ENCODE measurements at places on chromosomes 7 and 10. TPM values are rescaled to one million over a fixed set of nuclear protein-coding genes. Genes with fewer than 3 reads are reported as not detected.
A peak's percentile ranks its signal among the peaks of the same experiment; 100 is the strongest.

- peak; percentile 91 for DNase-seq
Measured at GRCh38 chr7:64463636-64464375, 99.1 kb downstream of the ZNF680 start.

GRCh38 chr10:84211566-84211965 is 13.8 kb downstream of the LRIT2 start:
- DNase-seq = no peak

- DNase-seq = peak; percentile 54
Measured at GRCh38 chr7:69907720-69908119, 309.4 kb downstream of the AUTS2 start.

DNA sequence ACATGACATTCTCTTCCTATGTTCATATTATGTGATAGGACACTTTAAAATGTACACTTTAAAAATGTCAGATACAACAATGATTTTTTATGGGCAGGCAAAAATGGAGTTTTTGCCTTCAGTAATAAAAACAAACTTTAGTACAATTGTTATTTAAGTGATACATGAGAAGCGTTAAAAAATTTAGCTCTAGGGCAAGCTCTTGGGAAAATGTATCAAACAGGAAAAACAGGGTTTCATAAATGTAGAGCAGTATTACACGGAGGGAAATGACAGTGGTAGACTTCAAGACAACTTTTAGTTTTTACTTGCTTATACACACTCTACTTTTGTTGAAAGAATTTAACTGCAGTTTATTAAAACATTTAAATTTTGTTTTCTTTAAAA is 1.5 kb downstream of the FHIP2A start:
- no peak for DNase-seq

DNA sequence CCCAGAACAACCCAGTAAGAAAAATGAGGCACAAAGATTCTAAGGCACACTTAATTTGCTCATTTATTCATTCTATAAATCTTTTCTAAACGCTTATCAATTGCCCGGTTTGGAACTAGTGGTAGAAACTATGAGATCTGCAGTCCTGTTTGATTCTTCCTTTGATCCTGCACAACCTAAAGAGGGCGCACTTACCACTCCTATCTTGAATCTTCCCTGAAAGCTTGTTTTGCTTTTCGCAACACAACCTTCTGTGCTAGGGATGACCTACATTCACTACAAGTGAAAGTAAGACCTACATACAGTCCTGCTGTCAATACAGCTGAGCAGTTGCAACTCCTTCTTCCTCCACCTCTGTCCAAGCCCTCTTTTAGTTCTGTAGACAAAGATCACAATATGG is 12.6 kb upstream of the ARL4A start:
- peak; percentile 83 for DNase-seq

GRCh38 chr7:71563276-71563675 is 431.3 kb downstream of the GALNT17 start:
- DNase-seq = no peak

DNA sequence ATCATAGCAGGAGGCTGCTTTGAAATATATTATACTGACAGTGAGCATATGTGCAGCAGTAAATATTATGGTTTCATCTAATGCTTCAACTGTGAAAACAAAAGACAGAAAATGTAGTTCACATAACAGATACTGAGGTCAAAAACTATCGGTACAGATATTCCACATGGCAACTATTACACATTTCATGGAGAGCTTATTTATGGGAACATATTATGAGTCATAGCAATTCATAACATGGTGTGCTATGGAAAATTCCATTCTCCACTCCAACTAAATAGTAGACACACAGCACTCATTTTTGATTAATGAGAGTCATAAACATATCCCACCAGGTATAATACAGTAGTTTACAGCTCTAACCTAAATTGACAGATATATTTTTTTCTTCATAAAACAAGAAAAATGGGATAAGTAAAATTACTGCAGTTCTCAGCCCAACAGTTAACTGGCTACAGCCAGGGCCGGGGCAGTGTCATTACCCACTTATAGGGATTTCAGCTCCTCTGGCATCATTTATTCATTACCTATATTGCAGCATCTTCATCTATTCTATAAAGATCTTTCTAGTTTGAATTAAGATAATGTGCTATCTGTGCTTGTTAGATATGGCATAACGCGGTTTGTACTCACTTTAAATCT is 475.6 kb upstream of the KLF6 start:
- DNase-seq = no peak

FFAR4 gene
- total RNA-seq = not detected

KDM7A gene
- total RNA-seq = 0.49 TPM

USP6NL gene
- total RNA-seq = 9.6 TPM

DNA sequence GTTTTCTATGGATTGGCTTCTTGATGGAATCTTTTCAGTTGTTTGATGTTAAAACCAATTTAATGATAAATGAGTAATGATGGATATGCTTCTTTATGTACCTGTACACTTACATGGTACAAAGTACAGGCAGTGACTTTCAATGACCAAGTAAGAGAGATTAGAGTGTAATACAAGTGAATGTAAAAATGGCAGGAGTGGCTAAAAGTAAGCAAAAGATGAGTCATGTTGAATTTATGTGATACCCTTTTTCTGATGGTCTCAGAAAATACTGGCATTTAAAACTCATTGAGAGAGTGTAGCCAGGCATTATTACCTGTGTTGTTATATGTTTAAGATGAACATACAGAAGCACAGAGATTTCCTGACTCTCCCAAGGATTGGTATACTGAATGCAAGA is 97.1 kb downstream of the GPR85 start:
- DNase-seq = peak; percentile 8

CCNJ gene
- total RNA-seq = 5.0 TPM

DNA sequence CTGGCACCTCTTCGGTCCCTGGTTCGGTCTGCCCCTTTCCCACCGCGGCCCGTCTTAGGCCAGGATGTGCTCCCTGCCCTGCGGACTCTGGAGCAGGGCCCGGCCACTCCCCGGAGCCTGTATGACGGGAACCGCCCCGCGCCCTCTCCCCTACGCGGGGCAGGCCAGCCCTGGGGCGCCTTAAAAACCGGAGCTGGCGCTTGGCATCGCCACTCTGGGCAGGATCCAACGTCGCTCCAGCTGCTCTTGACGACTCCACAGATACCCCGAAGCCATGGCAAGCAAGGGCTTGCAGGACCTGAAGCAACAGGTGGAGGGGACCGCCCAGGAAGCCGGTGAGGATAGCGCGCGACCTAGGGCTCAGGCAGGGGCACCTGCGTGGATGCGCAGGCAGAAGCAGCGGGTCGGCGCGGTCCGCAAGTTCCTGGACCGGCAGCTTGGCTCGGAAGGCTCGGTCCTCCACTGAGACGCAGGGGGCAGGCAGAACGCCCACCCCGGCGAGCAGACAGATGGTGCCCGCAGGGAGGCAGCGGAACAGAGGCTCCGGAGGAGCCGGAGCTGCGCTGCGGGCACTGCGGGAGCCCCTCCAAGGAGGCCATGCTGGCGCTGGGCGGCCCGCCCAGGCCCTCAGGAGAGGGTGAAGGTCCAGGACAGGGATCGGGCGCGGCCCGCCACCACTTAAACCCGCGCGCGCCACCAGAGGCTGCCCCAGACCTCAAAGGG is at the start of gene ADIRF:
TSS of gene ADIRF (plus strand) at position 212 of the 723 bp plus-strand sequence. CDS start at position 275, 63 bp downstream.
- DNase-seq = no peak

EPHA1 gene
- not detected for total RNA-seq

GRCh38 chr10:120979435-120980278 is 128.5 kb downstream of the WDR11 start:
- no peak for DNase-seq

DNA sequence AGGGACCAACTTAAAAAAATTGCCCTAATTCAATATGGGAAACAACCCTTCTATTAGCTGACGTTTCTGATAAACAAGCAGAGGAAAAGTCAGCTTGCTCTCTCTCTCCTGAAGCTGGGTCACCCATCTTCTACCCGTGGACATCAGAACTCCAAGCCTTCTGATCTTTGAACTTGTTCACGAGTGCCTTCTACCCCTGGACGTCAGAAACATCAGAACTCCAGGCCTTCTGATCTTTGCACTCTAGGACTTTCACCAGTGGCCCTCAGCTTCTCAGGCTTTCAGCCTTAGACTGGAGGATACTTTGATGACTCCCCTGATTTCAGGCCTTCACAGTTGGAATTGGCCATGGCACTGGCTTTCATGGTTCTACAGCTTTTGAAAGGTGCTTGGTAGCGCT is 41.8 kb downstream of the AKR1C8 start:
- no peak for DNase-seq

DNA sequence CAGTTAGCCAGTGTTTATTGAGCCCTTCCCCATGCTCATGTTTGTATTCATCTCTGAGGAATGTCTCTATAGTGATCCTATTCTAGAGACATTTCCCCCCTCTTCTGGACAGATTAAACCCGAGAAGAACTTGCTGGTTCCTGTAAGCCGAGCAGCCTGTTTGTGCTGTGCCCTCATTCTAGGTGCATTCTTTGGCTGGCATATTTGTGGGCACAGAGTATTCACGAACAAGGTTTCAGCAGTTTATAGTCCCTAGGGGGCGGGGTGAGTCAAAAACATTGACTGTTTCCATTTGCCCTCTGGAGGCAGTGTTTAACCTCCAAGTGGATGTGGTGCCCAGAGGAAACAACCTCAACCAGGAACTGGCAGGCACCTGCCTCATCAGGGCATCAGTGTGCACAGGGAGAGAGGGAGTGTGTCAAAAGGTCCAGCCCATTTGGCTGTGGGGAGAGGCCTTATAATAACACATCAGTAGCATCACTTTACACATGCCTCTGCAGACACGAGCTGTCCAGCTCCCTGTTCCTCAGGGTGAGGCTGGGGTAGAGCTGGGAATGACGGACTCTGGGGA is 273.3 kb upstream of the LRGUK start:
- DNase-seq = peak; percentile 97

- DNase-seq = no peak
Measured at GRCh38 chr7:125424721-125425120, 495.1 kb upstream of the POT1 start.

GRCh38 chr10:74293686-74294371 is 142.8 kb downstream of the ADK start:
- DNase-seq = peak; percentile 5

HOXA10 gene
- total RNA-seq = 6.1 TPM

IGFBP1 gene
- not detected for total RNA-seq

DNA sequence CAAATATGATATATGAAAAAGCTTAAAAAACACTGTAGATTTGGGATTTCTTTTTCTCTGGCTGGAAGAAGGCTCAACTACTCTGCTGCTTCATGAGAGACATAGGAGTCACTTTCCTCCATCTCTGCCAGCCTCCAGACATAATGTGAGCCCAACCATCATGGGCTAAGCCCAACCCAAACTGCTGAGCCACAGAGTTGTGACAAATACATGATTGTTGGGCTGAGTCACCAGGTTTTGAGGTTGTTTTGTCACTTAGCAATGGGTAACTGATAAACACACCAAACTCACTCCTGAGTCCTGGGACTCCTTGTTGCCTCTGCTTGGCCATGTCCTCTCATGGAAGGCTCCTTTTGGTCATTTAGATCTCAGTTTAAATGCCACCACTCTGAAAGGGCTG is 381.8 kb upstream of the FZD8 start:
- DNase-seq = peak; percentile 82

DNA sequence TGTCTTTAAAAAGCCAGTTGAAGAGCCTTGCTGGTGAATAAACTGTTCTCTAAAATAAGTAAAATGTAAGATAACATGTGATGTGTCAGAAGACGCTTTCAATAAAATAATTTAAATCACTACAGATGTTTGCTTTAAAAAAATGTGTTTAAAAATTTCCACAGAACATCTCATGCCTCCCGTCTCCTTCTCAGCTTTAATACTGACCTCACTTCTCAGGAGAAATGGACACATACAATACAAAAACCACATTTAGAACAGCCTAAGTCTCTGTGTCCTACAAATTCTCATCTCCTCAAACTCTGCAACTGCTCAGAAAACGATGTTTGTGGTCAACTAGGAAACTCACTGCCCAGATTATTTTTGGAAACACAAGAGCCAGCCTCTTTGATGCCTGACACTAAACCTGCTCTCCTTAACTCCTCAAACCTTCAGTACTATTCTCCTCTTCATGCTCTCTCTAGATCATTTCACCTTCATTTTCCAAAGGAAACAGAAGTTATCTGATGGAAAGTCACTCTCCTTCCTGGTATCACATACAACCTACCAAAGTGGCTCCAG is 120.3 kb downstream of the ZNF438 start:
- no peak for DNase-seq

DNA sequence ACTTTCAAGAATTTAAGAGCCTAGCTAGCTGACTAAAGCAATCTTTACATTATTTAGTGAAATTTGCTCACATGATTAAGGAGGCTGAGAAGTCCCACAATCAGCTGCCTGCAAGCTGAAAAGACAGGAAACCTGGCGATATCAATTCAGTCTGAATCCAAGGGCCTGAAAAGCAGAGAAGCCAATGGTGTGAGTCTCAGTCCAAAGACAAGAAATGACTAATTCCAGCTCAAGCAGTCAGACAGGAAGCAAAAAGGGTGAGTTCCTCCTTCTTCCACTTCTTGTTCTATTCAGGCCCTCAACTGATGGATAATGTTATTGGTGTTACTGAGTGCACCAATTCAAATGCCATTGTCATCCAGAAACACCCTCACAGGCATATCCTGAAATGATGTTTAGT is 1231.6 kb upstream of the CELF2 start:
- DNase-seq = no peak

DNA sequence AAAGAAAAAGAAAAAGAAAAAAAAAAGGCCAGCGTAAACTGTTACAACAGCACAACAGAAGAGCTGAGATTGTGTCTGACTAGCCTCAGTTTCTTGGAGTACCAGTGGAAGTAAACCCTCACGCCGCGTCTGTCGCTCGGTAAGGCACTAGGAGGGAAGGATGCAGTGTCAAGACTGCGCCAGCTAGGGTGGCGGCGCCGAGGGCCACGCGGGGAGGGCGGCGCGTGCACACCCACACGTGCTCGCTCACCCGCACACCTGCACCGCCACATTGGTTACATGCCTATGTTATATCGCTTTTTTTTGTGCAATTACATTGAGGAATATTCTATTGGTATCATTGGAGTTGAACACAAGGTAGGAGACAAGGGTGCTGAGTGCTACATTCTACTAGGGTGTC is 48.2 kb downstream of the CLEC2L start:
- no peak for DNase-seq

GRCh38 chr10:66848856-66849255 is 77.0 kb upstream of the LRRTM3 start:
- no peak for DNase-seq

DNA sequence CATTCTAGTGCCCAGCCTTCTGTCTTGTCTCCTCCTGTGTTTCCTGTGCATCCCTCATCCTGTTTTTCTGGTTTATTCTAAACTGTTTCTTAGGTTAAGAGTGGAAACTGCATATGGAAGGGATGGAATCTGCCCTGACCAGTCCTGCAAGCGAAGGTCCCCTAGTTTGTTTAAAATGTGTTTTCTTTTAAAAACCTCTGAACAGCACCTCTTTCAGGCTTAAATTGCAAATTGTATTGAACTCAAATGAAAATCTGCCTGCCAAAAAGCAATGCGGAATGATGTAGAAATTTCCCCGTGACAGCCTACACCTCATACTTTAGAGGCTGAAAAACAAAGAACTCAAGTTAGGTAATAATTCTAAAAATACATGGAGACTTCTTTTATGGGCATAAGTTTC is 222.8 kb upstream of the IMMP2L start:
- no peak for DNase-seq

CPA2 gene
- not detected for total RNA-seq

DNA sequence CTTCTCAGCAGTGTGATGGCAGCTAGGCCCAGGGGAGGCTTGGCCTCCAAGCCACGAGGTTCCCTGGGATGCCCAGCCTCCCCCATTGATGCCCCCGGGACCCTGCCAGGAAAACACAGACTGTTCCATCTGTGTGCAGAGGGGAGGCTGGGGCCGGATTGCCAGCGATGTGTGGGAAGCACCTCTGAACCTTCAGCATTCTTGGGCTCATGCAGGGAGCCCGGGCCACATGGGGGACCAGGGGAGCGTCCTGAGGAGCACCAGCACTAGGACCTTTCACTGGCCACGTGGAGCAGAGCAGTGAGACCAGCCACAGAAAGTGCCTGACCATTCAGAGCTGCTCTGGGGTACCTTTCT is 2.6 kb downstream of the IMPDH1 start:
- DNase-seq = no peak
